ENCODE measurements at places on chromosomes 6 and 20.
A peak's percentile ranks its signal among the peaks of the same experiment; 100 is the strongest.

DNA sequence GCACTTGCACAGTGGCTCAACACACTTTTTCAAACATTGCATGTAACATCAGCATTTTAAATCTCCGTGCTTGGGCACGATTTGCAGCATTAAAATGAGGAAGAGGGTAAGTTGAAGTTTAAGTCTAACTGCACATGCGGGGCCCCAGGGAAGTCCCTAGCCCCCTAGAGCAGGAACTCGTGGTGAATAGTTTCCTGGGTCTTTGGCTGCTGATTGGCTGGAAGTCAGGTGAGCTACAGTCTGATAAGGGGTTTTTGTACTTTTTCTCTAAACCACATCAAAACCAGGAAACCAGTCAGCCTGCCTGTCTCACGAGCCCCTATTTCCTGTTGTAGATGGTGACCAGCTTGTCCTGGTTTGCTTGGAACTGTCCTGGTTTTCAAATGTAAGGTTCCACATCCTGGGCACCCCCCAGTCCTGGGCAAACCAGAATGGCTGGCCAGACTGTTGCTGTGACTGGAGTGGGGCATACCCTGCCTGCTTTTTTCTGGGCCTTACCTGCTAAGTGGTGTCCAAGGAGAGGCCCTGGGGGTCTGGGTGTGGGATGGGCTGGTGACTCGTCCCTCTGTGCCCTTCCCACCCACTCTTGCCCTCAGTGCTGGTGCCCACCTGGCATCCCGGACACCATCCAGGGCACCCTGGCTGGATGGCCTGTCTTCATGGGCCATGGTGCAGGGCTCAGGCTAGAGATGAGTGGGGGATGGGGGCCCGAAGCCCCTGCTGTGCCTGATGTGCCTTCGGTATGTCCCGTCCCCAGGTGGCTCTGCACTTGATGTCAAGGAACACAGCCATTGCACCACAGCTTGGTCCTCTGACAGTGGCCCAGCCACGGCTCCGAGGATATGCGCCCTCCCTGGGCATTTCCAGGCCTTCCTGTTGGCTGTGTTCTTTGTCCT, 31.8 kb downstream of the SUN5 start:
- DNase-seq = no peak

GRCh38 chr20:33014336-33015113, 7.0 kb downstream of the BPIFB2 start:
- no peak for DNase-seq

DNA sequence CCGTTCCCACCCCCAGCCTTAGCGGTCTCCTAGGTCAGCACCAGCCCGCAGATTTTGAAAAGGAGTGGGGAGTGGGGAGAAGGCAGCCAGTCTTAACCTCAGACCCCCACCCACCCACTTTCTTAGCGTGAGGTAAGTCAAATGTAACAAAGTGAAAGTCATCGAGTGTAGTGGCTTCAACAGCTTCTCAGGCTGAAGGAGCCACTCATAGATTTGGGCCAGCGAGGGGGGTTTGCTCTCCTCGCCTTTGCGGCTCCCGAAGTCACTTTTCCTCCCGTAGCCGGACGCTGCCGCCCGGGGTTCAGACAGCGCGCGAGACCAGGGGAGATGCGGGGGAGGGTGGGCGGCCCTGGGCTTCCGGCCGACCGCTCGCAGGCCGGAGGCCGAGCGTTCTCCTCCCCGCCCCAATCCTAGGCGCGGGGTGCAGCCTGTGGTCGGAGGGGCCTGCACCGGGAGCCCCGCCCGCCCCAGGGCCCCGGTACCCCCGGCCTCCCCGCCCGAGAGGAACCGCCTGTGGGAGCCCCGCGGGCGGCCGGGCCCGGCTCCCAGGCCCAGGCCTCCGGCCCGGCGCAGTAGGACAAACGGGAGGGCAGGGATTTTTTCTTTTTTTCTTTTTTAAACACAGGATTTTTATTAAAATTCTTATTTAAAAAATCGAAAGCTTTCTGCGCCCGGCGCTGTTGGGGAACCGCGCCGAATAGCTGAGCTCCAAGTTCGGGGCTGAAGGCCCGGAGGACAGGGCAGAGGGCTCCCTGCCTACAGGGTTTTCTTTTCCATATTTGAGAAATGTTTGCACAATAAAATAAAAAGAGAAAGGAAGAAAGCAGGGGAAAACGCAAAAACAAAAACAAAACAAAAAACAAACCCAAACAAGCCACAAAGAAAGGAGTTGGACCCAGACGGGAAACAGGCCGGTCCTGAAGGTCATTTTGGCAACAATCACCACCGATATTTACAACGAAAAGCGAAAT, 3.2 kb downstream of the NKX2-2 start:
- DNase-seq = no peak

GRCh38 chr6:23280437-23280836, 711.1 kb downstream of the HDGFL1 start:
- no peak for DNase-seq

DNA sequence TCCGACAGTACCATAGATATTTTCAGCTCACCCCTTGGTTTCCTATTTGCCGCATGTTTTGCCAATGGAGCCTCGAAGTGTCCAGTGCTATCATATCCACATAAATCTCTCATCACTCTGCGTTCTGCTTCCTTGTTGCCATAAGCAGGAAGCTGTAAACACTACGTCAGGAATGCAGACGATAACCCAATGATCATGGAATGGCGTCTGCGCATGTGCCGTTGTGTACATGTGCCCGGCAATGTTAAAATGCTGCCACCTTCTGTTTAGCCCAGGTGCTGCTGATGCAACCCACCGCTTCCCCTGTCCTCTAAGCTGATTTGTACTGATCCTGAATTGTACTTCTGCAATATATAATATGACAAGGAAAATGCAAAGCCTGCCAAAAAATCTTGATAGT, 607.5 kb downstream of the HDGFL1 start:
- DNase-seq = peak; percentile 69

DNA sequence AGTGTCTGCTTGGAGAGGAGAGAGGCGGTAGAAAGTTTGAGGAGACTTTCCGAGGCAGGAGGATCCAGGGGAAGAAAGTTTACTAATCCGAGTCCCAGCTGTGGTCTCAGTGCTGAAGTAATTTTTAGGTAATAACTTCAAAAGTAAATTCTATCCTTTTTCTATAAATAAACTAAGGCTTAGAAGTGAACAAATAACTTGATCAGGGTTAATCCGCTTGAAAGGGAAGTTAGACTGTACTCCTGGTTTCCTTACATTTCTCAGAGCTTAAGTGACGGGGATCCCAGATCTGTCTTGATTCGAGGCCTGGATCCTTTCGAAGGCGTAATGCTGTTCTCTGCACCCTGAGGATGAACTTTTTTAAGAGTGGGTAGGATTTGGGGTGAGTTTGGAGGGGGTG, 2.6 kb downstream of the STK35 start:
- no peak for DNase-seq

GRCh38 chr6:106527117-106527516, 102.2 kb downstream of the RTN4IP1 start:
- no peak for DNase-seq

Data from HEK293T (cell line).